ENCODE measurements at places on chromosomes 16 and 17.

- DNase-seq = no peak
These were observed 9.9 kb downstream of the XYLT1 start for GRCh38 chr16:17460890-17461289.

DNA sequence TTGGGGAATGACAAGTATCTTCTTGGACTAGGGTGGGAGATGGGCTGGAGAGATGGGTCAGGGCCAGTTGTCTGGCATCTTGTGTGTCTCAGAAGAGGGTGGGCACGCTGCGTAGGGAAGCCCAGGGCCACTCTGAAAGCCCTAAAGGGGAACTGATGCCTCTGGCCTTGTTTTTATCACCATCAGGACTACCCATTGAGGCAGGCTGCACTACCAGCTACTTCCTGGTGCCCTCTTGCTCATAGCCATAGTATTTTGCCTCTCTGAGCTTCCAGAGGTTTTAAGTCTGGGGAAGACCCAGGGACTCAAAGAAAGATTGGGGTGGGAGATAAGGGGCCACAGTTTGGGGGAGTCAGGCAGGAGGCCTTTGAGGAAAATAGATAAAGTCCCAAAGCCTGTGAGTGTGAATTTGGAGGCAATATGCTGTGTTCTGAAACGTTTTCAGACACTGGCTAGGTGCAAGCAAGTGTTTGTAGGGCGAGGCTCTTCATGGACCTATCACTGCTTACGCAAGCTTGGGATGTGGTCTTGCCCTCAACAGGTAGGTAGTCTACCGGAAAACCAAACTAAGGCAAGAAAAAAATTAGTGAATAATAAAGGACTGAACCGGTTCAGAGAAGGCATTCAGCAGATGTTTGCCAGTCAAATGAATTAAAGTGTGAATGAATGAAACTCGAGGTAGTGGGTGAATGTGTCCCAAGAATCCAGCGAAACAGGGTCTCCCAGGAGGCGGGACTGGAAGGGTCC, 688 bp upstream of the ITGB3 start:
- no peak for DNase-seq

DNA sequence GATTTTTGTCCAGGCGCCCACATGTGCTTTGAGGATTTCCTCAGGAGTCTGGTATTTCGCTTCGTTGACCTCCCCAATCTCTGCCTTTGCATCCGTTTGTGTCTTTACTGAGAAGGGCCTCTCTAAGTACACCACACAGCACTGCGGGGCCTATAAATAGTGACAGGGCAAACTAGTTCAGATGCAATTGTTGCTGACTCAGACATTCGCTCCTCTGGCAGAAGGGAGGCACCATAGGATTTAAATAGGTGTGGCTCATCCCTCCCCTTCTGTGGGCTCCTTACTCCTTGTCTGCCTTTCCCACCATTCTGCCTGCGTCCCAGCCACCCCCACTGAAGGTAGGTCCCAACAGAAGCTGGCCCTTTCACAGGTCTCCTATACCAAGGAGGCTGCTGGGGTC, 192.3 kb downstream of the SHISA9 start:
- DNase-seq = no peak

DNA sequence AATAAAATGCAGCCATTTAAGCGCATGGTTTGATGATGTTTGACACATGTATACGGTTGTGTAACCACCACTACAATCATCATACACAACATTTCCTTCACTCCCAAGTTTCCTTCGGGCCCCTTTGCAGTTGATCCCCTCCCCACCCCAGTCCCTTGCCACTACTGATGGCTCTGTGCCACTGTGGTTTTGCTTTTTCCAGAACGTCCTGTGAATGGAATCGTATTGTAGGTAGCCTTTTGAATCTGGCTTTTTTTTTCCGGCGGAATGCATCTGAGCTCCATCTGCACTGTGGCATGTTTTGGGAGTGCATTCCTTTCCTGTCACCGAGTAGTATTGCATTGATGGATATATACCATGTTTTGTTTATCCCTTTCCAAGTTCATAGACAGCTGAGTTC, 15.1 kb upstream of the MAP2K3 start:
- no peak for DNase-seq

DNA sequence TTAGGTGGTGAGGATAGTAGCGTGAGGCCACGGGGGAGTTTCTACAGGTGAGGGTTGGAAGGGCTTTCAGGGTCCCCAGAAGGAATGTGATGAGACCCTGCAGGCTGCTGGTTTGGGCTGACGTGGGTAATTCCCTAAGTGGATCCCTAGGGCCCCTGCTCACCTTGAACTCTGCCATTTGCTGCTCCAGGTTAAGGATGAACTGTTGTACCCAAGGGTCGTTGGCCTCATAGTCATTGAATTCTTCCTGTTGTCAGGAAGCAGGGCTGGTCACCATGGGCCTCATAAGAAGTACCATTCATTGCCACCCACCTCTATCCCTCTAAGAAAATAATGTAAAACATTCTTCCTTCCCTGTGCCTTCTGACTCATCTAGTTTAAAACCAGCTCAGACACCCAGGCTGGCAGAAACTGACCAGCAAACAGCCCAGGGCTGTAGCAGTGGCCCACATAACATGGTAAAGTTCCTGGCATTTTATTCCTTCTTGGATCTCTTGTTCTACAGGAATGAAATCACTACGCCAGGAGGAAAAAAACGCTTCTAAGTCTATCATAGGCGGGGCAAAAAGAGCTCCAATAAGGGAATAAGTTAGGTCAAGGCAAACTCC, 27.6 kb downstream of the FCSK start:
- no peak for DNase-seq

GRCh38 chr17:29927546-29927945, 2.5 kb downstream of the SSH2 start:
- DNase-seq = no peak

- no peak for DNase-seq
These were observed 93.9 kb upstream of the FA2H start for GRCh38 chr16:74868501-74868900.

GRCh38 chr17:40936976-40937375, 470 bp downstream of the KRT23 start:
- DNase-seq = no peak

DNA sequence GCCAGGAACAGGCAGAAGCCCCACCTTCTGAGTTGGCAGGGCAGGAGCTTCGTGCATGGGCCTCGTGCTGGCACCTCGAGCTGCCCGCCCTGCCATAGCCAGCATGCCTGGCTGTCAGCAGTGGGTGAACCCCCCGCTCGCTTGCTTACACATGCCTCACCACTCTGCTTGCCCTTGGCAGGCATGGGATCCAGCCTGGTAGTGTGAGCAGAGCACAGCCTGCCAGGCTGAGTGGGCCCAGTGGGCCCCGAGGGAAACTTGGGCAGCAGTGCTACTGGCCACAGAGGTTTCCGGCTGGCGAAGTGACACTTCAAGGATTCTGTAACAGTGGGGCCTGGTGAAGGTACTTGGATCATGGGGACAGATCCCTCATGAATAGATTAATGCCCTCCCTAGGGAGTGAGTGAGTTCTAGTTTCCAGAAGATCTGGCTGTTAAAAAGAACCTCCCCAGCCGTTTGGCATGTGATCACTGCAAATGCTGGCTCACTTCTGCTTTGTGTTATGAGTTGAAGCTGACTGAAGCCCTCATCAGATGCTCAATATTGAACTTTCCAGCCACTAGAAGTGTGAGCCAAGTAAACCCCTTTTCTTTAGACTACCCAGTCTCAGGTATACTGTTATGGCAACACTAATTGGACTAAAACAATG, 114.7 kb downstream of the BCAS3 start:
- DNase-seq = no peak

GRCh38 chr16:50887500-50888298, 145.8 kb downstream of the CYLD start:
- no peak for DNase-seq

DNA sequence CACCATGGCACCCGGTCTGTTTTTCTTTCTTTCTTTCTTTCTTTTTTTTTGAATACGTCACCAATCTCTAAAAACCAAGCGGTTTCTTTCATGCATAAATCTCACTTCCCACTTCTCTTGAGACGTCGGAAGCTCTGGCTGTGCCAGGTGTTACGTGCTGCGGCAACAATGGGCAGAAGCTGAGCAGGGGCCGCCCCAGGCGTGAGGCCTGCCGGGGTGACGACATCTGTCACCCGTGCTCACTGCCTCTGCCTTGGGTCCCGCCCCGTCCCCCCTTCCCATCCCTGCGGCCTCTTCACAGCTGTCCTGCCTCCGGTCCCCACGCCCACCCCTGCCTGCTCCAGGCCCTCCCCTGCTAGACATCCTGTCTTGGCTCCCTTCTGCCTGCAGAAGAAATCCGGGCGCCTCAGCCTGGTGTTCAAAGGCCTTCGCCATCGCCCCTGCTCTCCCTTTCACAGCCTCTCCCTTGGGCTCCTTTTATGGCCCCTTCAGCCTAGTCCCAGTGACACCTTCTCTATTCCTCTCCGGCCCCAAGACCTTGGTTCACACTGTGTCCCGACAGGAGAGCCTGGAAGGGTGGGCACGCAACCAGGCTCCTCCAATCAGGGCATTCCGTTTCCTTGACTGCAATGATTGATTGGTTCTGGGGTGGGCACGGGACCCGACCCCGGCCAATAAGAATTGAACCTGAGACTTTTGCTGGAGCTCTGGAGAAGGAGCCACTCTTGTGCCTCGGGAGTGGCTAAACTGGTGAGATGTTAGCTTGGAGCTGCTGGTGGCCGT, 4.8 kb downstream of the P2RX1 start:
- no peak for DNase-seq

DNA sequence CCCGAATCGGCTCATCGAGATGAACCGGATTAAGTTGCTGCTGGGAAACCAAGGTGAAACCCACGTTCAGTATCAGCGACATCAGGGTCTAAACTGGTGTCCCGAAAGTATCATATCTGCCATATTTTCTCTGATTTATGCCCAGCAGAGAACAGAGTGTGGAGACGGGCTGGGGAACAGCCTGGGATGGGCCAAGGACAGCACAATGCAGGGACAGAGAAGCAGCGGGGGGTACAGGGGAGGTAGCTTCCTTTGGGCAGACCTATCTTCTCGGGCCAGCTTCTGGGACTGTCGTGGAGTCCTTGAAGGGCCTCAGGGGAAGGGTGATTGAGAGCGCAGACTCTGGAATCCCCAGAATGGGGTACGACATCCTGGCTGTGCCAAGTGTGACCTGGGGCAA, 17.5 kb upstream of the MLKL start:
- DNase-seq = no peak

DNA sequence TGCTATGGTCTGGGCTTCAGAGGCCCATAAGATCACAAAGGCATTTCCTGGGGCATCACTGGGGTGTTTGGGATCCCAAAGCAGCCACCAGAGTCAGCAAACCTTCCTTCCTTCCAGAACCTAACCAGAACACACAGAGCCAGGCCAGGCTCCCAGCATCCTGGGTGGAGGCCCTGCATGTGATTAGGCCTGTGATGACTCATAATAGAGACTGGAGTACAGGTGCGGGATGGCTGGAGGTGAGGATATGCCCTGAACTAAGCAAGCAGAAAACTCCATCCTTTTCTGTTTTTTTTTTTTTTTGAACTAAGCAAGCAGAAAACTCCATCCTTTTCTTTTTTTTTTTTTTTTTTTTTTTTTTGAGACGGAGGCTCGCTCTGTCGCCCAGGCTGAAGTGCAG, 17.7 kb upstream of the GFOD2 start:
- DNase-seq = no peak

DNA sequence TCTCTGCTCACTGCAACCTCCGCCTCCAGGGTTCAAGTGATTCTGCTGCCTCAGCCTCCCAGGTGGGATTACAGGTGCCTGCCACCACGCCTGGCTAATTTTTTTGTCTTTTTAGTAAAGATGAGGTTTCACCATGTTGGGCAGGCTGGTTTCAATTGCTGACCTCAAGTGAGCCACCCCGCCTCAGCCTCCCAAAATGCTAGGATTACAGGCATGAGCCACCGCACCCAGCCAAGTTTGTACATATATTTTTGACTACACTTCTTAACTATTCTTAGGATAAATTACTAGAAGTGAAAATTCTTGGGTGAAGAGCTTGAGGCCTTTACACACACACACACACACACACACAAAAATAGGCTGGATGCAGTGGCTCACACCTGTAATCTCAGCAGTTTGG, 1.4 kb upstream of the ITGAM start:
- DNase-seq = no peak

DNA sequence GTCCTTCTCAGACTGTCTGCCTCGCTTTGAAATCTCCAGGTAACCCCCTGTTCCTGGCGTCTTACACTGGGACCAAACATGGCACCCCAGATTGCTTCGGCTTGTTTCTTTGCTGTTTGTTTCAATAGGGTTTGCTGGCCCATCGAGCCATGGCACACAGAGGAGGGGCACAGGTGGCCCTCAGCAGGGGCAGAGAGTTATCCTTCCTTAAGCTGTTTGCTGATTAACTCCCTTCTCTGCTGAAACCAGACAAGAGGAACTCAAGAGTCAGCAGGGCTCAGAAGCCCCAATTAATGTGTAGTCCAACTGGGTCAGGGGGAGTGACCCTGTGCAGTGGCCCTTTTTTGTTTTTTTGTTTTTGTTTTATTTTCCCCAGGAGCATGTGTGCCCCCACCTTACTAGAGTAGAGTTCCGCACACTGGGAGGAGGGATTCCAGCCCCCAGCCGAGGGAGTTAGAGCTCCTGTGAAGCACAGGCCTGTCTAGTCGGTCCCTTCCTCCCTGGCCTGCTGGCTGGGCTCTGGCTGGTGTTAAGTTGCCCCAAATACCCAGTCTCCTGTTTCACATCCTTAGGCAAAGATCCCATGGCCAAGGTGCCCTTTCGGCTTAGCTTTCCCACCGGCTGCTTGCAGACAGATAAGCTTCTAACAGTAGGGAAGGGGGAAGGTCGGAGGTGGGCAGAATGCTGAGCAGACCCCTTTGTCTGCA, 39.3 kb downstream of the YPEL2 start:
- no peak for DNase-seq

DNA sequence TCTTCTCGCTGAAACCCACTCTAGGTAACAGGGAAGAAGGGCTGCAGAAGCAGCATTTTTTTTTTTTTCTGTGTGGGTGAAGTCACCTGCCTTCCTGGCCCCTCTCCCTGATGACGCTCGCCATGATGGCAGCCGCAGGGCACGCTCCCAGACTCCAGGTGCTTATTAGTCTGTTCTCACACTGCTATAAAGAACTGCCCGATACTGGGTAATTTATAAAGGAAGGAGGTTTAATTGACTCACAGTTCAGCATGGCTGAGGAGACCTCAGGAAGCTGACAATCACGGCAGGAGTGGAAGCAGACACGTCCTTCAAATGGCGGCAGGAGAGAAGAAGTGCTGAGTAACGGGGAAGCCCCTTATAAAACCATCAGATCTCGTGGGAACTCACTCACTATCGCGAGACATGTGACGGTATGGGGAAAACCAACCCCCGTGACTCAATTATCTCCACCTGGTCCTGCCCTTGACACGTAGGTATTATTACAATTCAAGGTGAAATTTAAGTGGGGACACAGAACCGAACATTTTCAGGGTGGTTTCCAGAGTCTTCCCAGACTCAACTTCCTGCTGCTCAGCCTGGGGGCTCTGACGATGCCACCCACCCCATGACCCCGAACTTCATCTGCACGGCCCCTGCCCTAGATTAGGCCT, 34.9 kb upstream of the NLRP1 start:
- DNase-seq = peak; percentile 37
